ENCODE measurements at places on chromosomes 5 and 9. TPM values are rescaled to one million over a fixed set of nuclear protein-coding genes. Genes with fewer than 3 reads are reported as not detected.

SPATA31D4 gene
- not detected for total RNA-seq

- DNase-seq: peak; percentile 75
These were observed 29.5 kb downstream of the TNIP1 start for GRCh38 chr5:151051066-151051930.

DNA sequence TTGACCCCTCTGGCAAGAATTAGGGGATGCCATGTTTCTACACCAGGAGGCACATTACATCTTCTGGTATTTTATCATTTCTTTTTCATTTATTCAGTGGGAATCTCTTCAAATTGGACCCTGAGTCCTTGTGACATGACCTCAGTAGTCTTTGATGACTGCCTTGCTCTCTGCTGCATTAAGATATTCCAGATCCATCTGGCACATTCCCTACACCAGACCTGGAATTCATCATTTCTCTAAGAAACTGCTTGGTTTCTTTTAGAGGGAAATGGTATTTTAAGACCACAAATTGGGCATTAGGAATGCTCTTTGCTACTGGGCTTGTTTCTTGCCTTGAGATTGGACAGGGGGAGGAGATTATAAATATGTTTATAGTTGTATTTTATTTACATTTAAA, 61.0 kb downstream of the GALNT10 start:
- no peak for DNase-seq

DNA sequence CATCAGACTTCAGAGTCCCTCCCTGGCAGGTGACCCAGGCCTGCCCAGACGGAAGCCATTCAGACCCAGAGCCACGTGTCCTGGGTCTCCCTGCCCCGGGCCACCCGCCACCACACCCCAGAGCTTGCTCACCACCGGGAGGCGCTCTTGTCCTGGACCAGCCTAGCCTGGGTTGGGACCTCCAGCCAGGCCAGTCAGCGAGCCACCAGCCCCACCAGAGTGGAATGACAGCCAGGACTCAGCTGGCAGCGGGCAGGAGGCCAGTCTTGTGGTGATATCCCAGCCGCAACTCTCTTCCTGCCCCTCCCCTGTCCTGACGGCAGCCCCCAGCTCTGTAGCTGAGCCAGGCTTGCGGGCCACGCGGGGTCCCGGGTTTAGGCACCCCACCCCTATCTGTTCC, 1.7 kb upstream of the PTGDS start:
- peak; percentile 65 for DNase-seq

DNA sequence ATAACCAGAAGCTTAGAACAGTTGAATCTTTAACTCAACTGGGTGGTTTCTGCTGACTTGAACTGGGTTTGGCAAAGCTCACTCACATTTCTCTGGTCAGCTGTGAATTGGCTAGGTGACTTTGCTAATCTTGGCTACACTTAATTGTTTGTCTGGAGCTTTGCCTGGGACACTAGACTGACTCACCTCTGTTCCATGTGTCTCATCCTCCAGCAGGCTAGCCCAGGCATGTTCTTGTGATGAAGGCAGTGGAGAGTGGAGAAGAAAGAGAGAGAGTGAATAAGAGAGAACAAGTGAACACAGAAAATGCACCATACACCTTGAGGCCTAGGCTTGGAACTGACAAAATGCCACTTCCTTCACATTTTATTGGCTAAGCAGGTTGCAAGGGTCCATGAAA, 32.6 kb downstream of the SPATA31D1 start:
- DNase-seq: peak; percentile 41

- no peak for DNase-seq
These were observed 788 bp downstream of the ZNF346 start for GRCh38 chr5:177023303-177023664.

OR1Q1 gene
- not detected for total RNA-seq

FSTL4 gene
- not detected for total RNA-seq

GRCh38 chr5:143312822-143313221, 90.7 kb downstream of the NR3C1 start:
- DNase-seq: no peak

FCN2 gene
- total RNA-seq: not detected

DNA sequence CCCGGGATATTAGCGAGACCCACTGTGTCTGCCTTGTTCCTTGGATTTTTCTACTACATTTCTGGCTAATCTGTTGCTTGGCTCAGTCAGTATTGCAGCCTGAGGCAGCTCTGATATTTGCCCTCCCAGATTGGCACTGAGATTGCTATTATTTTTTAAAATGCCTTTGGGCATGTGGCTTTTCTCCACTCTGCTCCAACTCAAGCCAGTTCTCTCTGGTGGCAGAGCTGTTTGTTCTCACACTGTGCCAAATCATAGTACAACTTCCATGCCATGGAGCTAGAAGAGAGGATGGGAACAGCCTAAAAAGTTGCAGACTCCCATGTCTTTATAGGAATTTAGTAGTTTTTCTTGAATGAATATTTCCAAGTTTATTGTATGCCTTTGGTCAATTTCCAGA, 155.9 kb upstream of the ATP10B start:
- DNase-seq: no peak

IL9 gene
- total RNA-seq: not detected

PCSK5 gene
- total RNA-seq: 0.36 TPM

GRCh38 chr5:15737871-15738664, 238.1 kb downstream of the FBXL7 start:
- no peak for DNase-seq

PRR7 gene
- total RNA-seq: 13.9 TPM

GRCh38 chr5:9069650-9070049, 476.2 kb downstream of the SEMA5A start:
- DNase-seq: peak; percentile 29

SH3PXD2B gene
- total RNA-seq: 18.5 TPM

DNA sequence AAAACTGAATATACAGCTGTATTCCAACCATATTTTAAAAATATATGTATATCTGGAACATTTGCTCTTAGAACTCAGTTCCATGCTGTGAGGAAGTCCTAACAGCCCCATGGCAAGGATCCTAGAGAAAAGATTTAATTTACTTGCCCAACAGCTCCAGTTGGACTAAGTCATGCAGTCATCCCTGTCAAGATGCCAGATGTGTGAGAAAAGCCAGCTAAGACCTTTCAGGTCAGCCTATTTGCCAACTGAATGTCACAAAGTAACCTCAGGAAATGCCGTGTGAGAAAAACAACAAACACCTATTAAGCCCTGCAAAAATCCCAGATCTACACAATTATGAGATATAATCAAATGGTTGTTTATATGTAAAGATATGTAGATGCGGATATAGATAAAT, 416.3 kb downstream of the NR2F1-AS1 start:
- DNase-seq: peak; percentile 90

GRCh38 chr9:16871336-16872151, 1.1 kb upstream of the BNC2 start:
- DNase-seq: peak; percentile 71

GRCh38 chr9:19199012-19199411, 31.5 kb upstream of the DENND4C start:
- DNase-seq: no peak

SAPCD2 gene
- 21.8 TPM for total RNA-seq

GRCh38 chr5:87007737-87008136, 259.9 kb upstream of the RASA1 start:
- no peak for DNase-seq

- DNase-seq: no peak
These were observed 354.0 kb downstream of the TLR4 start for GRCh38 chr9:118058227-118058626.

- DNase-seq: peak; percentile 91
These were observed 123.1 kb downstream of the DROSHA start for GRCh38 chr5:31408814-31409213.

DNA sequence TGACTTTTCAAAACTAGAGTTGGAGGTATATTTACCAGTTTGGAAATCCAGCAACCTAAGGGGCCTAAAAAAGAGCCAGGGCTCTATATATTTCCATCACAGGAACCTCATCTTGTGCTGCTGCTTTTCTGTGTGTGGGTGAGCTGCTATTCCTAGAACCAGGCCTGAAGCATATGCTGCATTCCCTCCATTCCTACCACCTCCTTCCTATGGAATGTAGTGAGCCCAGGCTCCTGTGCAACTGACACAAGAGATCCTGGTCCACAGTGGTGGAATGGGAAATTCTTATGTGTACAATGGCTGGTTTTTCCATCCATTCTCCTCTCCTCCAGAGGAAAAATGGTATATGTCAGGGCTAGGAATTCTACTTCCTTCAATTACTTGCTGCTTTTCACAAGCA, 39.1 kb downstream of the SPEF2 start:
- no peak for DNase-seq

ADAMTS2 gene
- total RNA-seq: 0.49 TPM

DNA sequence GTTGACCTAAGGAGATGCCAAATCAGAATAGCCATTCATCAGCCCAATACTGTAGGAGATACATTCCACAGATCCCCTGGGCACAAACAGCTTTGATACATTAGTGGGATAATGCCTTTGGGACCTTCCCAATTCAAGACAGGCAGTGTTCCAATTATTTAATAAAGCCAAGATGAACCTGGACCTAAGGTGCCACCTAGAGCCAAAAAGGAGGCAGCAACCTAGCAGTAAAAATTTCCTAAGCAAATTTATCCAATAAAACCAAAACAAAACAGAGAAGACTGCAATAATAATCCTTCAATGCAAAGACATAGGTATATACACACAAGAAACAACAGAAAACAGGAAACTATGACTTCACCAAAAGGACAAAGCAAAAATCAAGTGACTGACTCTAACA, 253.0 kb downstream of the HINT1 start:
- no peak for DNase-seq

IL4 gene
- total RNA-seq: not detected

DNA sequence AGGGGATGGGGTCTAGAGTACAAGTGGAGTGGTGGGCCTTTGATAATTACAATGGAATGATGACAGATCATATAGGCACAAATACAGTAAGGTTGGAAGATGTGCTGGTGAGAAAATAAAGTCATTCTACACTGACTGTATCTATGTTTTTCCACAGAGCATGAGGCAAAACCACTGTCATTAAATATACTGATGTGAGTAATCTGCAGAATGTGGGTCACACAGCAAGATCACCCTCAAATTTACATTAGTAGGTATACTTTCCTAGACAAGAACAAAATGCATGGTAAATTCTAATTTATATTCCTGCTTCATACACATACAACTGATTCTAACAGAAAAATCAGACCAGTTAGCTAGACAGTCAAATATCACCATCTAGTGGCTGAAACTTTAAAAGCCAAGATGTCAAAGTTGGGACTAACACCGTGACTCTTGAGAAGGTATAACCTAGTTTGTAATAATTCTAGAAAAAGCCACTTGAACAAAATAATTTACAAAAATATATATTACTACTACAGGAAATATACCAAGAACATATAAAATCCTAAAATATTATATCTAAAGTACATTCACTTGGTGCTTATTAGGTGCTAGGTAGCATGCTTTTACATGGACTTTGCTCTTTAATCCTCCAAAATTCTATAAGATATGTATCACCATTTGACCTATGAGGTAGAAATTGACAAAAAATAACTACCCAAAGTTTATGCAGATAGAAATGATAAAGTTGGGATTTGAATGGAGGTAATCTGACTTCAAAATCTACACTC, 19.5 kb downstream of the TTC33 start:
- DNase-seq: peak; percentile 54

ADGRD2 gene
- not detected for total RNA-seq

- DNase-seq: no peak
These were observed 346.7 kb upstream of the KLF9 start for GRCh38 chr9:70761139-70761670.

SPOCK1 gene
- 37.9 TPM for total RNA-seq

MAN2A1 gene
- 25.8 TPM for total RNA-seq

- no peak for DNase-seq
These were observed 143.7 kb downstream of the PBX3 start for GRCh38 chr9:125890826-125891225.

GRCh38 chr5:169272111-169272510, 28.8 kb downstream of the SLIT3 start:
- no peak for DNase-seq

GRCh38 chr5:59180515-59180914, 597.6 kb downstream of the RAB3C start:
- no peak for DNase-seq

DNA sequence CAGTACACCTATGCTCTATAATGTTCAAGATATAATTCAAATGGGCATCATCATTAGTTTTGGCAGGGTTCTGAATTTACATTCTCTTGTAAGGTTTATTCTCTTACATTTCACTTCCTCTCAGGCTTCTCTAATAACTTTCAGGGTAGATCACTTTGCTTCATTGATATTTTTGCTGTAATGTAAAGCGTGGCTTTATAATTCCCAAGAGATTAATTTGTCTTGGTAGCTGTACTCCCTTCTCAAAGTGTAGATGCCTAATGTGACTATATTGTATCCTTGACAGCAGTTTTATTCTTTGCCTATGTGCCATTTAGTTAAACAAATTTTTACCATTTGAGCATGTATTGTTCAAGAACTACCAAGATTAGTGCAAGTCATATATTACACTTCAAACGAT, 889.1 kb downstream of the TAF11L14 start:
- no peak for DNase-seq

DNA sequence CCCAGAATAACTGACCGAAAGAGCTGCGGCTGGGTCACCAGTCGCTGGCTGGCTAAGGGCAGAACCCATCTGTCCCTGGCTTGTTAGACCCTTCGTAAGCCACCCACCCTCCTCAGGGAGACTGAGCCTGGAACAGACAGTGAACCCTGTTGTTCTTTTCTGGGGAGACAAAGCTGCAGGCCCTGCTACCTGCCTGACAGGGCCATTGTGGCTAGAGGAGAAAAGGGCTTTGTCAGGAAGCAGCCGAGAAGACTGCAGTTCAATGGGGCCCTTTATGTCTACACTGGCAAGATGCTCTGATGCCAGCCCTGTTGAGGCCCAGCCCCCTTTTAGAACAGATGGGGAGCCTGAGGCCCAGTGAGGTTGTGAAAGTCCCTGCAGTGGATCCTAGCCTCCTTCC, 3.7 kb upstream of the NIPAL4 start:
- peak; percentile 9 for DNase-seq

ADAMTS13 gene
- total RNA-seq: not detected

ADAMTS16 gene
- total RNA-seq: 3.4 TPM

GRCh38 chr5:2892466-2893000, 141.1 kb upstream of the IRX2 start:
- no peak for DNase-seq

GRCh38 chr9:131410044-131410491, 16.2 kb downstream of the PRRC2B start:
- DNase-seq: peak; percentile 74

FGF18 gene
- total RNA-seq: not detected

- no peak for DNase-seq
These were observed 219.8 kb upstream of the C9orf72 start for GRCh38 chr9:27792971-27793689.

DNA sequence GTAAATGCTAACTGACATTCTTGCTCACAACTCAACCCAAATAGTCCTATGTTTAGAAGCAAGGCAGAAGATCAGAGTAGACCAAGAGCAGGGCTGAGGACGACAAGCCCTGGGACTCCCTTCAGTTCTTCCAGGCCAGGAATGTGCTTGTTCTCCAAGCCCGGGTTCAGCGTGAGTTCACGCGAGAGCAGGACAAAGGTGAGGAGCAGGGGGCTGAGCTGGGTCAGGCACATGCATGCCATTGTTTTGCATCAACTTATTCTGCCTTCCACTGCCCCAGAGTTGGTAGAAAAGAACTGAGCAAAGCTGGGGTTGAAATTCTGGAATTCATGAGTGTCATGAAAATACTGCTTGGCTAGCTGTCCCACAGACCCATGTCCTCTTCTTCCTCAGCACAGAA, 206.5 kb downstream of the PAX5 start:
- no peak for DNase-seq

BOD1 gene
- 50.3 TPM for total RNA-seq

SLC6A7 gene
- not detected for total RNA-seq
